Activated CD8-positive, alpha-beta memory T cell treated with anti-CD3 and anti-CD28 coated beads, Interleukin-2, amount 10 ng/mL, durations not matched to agents 7 days and 5 days (primary cell): ENCODE measurements at places on chromosomes 2 and 18. TPM values are rescaled to one million over a fixed set of nuclear protein-coding genes. Genes with fewer than 3 reads are reported as not detected.

Gene ABCG5
- not detected for total RNA-seq

Gene PPP1R1C
- total RNA-seq, result not detected

Gene CROCC2
- total RNA-seq, result not detected

Gene REEP1
- 0.16 TPM for total RNA-seq

Gene ABCB11
- not detected for total RNA-seq

- H3K27ac ChIP-seq, result peak overlapping the region; percentile 67
- peaks cover 14% of the 10 kb centered on the region for H3K4me1 ChIP-seq
- peaks cover 6% of the 10 kb centered on the region for H3K36me3 ChIP-seq
These were observed 19.5 kb upstream of the CXXC1 start for GRCh38 chr18:50306944-50307343.

DNA sequence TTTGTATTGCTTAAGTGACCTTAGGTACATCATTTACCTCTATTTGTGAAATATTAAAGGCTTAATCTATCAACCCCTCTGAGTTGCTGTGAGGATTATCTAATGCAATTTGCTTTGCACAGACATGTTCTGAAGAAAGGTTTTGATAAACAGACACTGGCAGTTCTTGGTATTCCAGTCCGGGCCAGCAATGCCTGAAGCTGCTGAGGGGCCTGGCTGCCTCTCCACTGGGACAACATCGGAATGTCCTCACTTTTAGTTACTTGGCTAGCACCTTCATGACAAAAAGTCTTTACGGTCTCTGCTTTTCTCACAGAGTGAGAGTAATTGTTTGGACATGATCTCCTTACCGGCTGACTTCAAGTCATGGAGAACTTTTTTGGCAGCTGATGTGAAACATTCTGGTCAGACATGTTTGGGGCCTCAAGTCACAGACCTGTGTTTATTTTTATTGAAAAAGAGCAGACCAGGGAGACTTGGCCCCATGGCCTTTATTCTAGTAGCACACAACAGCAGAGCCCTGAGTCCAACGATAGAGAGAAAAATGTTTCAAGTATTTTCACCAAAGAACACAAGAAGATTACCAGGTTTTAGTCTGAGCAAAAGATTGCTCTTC is 1112.3 kb upstream of the FANCL start:
- no peaks in the 10 kb centered on the region for H3K27me3 ChIP-seq
- DNase-seq, result no peak
- H3K4me1 ChIP-seq, result no peaks in the 10 kb centered on the region
- no peak overlapping the region for H3K4me3 ChIP-seq

DNA sequence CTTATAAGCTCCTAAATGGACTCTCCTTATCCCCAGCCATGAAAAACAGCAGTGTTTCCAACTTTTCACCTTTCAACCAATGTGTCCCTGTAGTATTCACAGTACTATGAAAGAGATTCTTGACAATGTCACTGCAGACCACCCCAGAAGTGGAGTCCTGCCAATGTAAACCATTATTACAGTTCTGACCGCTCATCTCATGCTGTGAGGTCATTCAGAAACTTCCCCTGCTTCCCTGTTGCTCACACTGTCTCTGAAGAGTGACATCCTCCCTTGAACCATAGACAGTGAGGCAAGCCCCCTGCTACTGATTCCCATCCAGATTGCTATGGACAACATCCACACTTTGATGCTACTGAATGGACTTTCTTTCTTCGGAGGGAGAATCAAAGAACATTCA is 1523.7 kb upstream of the ACVR2A start:
- no peaks in the 10 kb centered on the region for H3K36me3 ChIP-seq
- H3K27ac ChIP-seq, result no peak overlapping the region
- no peak for DNase-seq
- no peak overlapping the region for H3K4me3 ChIP-seq
- H3K27me3 ChIP-seq, result no peaks in the 10 kb centered on the region

DNA sequence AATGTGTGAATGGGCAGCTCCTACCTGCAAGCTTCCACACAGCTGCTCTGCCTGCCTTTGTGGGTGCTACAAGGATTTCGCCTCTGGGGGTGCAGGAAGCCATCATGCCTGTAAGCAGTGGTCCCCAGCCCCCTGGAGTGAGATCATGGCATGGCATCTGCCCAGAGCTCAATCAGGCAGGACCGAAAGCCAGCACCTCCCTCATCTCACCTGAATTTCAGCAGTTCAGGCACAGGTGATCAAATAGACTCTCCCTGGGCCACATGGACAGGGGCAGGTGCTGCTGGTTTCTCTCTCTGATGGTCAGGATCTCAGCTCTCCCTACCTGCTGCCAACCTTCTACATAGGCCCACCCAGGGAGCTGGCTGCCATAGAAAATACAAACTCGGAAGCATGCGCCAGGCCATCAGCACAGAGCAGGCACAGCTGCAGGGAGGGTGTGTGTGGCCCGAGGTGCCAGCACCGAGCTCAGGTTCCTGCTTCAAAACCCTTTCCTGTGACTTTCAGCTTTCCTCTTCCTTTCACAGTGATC is 133.2 kb upstream of the ID2 start:
- H3K4me1 ChIP-seq, result peaks cover 54% of the 10 kb centered on the region
- H3K27ac ChIP-seq, result no peak overlapping the region
